Mammary epithelial cell (primary cell): ENCODE measurements at places on chromosomes 6 and 20.

- peak; percentile 61 for DNase-seq
Observed at GRCh38 chr6:89432875-89433251, at the start of gene ANKRD6. Gene ANKRD6, plus strand, starts transcription at chr6:89433152. Its CDS starts 133,825 bp downstream, at chr6:89566977.

DNA sequence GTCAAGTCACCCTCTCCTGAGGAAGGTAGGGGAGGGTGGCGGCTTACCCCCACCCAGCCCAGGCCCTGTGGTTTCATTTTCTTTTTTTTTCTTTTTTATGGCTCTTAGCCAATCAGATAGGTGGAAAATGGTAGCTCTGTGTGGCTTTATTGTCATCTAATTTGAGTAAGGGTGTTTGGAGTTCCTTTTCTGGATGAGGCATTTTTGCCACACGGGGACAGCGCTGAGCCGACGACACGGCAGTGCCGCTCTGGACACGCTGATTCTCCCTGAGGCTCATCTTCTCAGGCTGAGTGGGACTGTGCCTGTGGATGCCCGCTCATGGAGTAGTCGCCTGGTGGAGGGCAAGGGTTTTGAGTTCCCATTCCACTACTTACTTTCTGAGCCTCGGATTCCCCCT is 37.6 kb upstream of the ANGPT4 start:
- no peak for DNase-seq

DNA sequence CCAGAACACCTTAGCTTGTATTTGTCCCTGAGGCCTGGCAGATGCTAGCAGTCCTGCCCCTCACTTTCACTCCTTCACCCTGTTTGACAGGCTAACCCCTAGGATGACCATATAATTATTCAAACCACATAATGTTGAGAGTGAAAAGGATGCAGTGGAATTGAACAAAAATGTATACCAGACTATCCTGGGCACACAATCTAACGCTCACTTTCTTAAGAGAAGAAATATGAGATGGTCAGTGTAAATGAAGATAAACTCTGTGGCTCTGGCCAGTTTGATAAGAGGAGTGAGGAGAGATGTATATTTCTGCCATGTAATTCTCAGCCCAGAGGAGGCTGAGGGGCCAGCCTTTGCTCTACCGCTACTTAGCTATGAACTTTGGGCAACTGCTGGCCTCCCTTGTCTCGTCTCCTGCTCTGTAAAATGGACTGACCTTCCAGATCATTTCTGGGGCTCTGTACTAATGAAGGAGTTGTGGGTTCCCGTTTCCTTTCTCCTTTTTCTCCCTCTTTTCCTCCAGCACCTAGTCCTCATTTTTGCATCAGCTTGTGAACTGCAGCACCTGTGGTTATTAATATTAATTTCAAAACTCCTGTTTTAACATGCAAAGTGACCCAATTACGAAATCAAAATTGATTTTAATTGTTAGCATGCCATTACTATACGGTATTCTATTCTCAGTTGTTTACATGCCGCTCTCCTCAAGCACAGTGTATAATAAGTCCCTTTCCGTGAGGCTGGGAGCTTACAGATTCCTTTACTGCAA is 92.5 kb upstream of the IYD start:
- DNase-seq, result no peak

DNA sequence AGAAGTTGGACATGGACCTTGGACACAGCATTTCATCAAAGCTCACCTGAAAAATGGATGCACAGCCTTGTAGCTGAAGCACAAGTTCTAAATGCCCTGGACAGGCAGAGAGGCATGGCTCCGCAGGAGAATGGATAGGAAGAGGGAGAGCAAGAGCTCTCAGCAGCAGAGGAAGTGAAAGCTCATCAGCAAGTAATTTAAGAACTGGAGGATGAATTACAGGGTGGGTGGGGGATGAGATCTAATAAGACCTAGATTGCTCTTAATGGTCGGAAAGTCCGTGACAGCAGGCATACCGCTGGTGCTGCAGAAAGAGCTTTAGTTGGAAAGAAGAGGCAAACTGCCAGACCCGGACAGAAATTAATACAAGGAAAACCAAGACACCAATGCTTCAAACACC is 37.3 kb upstream of the SAYSD1 start:
- DNase-seq, result no peak

DNA sequence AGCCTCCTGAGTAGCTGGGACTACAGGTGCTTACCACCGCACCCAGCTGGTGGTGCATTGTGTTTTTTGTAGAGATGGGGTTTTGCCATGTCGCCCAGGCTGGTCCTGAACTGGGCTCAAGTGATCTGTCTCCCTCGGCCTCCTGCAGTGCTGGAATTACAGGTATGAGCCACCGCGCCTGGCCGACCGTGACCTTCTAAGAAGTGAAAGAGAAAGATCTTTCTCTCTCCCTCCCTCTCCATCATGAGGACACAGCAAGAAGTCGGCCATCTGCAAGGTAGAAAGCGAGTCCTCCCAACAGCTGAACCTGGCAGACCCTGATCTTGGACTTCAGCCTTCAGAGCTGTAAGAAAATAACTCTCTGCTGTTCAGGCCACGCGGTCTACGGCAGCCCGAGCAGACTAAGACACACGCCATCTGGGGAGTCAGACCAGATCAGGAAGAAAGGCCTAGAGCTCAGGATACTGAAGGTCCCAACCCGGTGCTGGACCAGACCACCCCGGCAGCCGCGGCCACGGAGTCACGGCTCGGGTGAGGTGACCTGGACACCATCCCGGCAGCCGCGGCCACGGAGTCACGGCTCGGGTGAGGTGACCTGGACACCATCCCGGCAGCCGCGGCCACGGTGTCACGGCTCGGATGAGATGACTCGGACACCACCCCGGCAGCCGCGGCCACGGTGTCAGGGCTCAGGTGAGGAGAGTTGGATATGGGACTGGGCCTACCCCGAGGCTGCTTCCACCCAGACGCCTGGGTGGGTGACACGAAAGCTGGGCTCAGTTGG is 9.6 kb downstream of the GMEB2 start:
- no peak for DNase-seq

DNA sequence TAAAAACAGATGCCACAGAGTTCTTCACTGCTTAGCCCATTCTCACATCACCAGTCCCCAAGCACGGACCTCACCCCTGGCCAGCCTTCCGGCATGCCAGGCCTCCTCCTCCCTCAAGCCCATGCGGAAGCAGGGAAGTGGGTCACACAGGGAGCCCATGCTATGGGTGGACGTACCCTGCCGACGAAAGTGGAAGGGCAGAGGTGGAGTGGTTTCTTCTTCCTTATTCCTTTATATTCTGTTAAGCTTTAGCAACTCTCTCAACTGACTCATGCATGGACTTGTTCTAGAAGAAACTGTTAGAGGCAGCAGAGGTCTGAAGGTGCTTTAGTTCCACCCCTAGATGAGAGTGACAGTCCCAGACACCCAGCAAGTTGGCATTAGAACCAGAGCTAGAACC is 118.6 kb downstream of the LY86 start:
- DNase-seq, result no peak

GRCh38 chr6:21438237-21438985 is 155.1 kb upstream of the SOX4 start:
- peak; percentile 51 for DNase-seq

DNA sequence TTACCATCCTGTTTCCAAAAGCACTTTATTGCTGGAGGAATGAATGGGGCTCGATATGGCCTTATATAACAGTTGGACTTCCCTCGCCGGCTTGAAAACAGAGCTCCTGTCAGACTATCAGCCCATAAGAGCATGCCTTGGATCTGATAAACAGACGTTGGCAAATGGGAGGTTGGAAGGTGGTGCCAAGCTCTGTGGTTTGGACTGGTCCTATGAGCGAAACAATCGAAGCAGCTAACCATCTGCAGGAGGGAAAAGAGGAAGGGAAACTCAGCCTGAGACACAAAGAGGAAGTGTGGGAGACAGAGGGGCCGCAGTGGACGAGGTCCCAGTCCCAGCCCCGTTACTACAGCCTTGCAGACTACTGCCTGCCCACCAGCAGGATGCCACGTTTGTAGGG is 92.9 kb downstream of the TFAP2C start:
- DNase-seq, result no peak

DNA sequence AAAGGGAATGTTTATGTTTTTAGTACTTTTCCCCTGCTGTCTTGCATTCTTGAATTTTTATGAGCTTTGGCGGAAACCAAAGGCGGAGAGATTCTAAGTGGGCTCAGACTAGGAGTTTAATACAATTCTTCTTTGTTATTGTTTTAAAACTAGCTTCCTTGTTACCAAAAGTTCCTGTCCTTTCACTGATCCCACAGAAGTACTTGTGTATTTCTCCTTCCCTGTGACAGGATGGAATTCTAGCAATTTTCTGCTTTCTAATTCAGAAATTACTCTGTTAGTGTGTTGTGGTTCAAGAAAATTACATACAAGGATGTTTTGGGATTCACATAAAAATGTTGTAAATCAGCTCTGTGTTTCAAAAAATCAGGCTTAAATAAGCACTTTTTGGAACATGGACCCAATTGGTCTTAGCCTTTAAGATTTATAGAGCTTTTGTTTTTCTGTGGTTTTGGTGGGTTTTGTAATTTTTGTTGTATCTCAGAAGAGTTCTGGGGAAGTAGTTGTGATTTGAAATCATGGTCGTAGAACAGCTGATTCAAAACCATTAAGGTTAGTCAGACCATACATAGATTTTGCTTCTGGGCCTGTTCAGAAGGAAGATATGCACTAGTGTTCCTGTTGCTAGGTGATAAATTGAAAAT is 17.6 kb upstream of the CTAGE9 start:
- no peak for DNase-seq

DNA sequence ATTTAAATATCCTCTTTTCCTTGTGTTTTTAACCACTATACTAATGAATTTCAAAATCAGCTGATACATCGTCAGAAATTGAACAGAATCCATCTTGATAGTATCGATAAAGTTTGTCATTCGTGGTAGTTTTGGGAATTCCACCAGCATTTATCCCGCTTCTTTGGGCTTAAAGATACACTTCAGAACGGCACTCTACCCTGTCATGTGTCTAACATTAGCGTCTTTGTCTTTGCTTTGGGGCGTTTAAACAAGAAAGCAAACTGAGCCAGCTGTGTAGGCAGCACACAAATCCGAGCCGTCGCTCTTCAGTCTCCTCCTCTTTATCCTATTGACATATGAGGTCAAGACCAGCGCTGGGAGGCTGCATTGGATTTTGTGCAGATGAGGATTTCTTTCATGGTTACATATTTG is 27.5 kb upstream of the NHSL1 start:
- no peak for DNase-seq

GRCh38 chr20:50533061-50533460 is 22.9 kb downstream of the PTPN1 start:
- no peak for DNase-seq

- no peak for DNase-seq
Observed at GRCh38 chr20:10240655-10241054, 22.0 kb downstream of the SNAP25 start.
